HuH-7.5 (cell line): ENCODE measurements at places on chromosomes 6 and 20.

GRCh38 chr6:64815718-64816117 is 891.3 kb downstream of the EYS start:
- peak; percentile 6 for DNase-seq

DNA sequence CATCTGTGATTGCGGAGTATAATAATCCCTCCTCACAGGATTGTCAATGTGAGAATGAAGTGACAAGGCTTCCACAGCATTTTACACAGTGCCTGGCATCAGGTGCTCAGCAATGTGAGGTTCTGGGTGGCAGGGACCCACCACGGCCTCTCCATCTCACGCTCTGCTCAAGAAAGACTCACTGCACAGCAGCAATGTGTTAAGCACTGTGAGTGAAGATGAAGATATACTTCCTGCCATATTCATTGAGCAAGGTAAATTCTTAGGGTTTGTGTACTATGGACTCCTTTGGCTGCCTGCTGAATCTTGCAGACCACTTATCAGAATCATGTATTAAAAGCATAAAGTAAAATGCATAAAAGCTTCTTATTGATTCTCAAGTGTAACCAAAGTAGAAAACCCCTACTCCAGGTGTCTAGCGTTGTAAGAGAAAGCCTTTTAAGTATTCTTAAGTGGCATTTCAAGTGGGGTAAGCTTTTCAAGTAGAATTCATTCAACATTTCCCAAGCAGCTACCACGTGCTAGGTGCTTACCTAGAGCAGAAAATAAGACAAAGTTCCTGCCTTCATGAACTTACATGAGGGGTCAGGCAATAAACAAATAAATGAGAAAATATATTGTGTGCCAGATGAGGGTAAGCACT is 17.0 kb upstream of the MEP1A start:
- no peak for DNase-seq

DNA sequence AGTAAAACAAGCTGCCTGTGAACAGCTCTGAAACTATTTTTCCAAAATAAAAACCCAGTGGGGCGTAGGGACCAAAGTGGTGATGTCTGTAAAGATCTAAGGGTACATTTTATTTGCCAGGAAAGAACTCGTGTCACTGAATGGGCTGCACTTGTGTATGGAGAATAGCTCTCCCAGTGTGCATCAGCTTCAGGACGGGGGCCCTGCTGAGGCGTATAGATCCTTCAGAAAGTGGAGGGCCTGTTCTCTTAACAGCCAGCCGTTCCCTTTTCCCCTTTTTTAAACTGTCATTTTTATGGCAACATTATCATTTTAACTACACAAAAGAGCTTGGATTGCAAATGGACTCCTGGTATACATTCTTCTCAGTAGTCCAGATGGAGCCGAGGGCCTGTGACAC is 137.3 kb downstream of the TMEM242 start:
- no peak for DNase-seq

GRCh38 chr6:20661721-20662120 is 127.5 kb downstream of the CDKAL1 start:
- DNase-seq = no peak

GRCh38 chr6:144264270-144265060 is 20.7 kb upstream of the UTRN start:
- no peak for DNase-seq

- no peak for DNase-seq
These were observed 48.7 kb upstream of the CDH4 start for GRCh38 chr20:61203320-61203719.

DNA sequence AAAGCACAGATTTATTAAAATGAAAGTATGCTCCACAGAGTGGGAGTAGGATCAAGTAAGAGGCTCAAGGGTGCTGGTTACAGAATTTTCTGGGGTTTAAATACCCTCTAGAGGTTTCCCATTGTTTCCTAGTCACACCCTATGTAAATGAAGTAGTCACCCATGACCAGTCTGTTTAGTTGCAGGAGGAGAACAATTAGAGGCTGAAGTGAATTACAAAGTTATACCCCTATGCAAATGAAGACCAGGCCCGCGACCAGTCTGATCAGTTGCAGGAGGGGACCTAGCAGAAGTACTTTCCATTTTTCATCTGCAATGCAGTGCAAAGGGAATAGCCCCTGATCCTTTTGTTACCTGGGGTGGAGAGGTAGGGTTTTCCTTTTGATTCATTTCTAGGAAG is 11.8 kb upstream of the FILIP1 start:
- DNase-seq = no peak

- no peak for DNase-seq
These were observed 17.6 kb downstream of the CAPN11 start for GRCh38 chr6:44176130-44176761.

- DNase-seq = no peak
These were observed 25.7 kb downstream of the STX11 start for GRCh38 chr6:144176043-144176442.

GRCh38 chr20:44412402-44413144 is 57.1 kb downstream of the HNF4A start:
- DNase-seq = no peak

DNA sequence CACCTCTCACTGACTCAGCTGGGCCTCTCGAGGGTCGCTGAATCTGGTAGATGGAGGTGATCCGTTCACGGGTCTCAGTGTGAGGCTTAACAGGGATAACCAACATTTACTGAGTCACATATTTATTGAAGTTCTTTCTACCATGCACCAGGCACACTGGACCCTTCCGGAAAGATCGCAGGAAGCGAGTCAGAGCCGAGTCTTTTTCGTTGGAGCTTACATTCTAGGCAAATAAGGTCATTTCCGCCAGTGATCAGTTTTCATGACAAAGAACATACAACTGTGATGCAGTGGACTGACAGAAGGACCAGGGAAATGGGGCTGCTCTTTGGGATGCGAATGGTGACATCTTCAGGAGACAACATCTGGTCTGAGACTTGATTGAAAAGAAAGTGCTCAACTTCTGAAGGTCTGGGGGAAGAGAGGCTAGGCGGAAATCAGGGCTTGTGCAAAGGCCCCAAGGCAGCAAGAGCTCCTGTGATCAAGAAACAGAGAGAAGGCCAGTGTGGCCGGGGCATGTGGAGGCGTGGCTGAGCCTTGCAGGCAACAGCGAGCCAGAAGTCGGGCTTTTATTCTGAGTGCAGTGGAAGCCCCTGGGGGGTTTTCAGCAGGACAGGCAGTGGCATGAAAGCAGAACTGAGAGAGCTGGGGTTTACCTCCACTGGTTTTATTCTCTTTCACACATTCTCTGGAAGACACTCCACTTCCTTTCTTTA is 56.7 kb downstream of the APCDD1L start:
- DNase-seq = no peak

DNA sequence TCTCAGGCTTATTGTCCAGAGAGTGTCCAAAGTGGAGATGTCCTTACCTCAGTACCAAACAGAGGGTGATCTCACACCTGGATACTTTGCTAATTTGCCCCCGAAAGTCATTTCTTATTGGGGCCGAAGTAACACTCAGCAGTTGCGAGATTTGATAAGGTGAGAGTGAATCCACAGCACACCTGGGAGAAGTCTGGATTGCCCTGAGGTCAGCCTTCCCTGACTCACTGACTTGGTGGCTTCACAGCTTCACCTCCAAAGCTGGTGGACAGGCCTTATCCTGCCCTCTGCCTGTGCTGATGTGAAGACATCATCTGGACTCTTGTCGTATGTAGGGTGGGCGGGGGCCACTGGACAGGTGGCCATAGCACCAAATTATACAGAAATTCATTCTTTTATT is 101.9 kb upstream of the ARMC2 start:
- no peak for DNase-seq

DNA sequence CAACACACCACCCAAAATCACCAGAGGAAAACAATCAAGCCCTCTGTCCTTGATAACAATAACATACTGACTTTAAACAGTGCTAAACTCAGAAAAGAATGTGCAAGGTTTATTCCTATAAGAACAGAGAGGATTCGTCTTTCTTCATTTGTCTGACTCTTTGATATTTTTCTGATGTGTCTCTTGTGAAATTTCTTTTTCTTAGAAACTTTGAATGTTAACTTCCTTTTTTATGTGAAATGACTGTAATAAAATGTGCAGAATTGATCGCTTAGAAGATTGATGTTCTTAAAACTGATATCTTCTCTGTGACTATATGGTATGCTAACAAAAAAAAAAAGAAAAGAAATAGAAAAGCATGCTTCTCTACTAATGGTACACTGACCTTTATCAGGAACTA is 947.4 kb upstream of the CITED2 start:
- no peak for DNase-seq

- DNase-seq = no peak
These were observed 168.5 kb downstream of the INSM1 start for GRCh38 chr20:20536240-20536933.

DNA sequence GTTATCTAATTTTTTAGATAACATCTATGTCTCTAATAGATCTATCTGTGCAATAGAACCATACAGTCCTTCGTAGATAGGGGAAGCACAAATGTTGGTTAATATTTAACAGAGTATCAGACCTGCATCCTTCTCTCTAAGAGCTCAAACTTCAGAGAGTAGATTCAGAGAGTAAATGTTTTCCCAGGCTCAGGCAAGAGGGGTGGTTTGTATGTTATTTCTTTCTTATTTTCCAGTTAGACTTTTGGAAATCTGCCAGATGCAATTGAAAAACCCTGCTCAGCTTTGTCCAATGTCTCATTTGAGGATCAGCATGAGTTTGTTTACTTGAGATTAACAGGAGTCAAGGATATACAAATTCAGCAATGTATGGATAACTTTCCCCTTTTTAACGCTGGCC is 361.9 kb downstream of the BCKDHB start:
- DNase-seq = peak; percentile 28

GRCh38 chr20:21173485-21173884 is 47.6 kb downstream of the KIZ start:
- no peak for DNase-seq

- DNase-seq = peak; percentile 77
These were observed 572 bp downstream of the SLC2A4RG start for GRCh38 chr20:63740070-63740626.

GRCh38 chr6:139909992-139910391 is 535.5 kb upstream of the CITED2 start:
- no peak for DNase-seq

- no peak for DNase-seq
These were observed 157.2 kb downstream of the PTPRT start for GRCh38 chr20:43032459-43032858.

GRCh38 chr6:119442776-119443184 is 93.2 kb upstream of the MAN1A1 start:
- DNase-seq = no peak

DNA sequence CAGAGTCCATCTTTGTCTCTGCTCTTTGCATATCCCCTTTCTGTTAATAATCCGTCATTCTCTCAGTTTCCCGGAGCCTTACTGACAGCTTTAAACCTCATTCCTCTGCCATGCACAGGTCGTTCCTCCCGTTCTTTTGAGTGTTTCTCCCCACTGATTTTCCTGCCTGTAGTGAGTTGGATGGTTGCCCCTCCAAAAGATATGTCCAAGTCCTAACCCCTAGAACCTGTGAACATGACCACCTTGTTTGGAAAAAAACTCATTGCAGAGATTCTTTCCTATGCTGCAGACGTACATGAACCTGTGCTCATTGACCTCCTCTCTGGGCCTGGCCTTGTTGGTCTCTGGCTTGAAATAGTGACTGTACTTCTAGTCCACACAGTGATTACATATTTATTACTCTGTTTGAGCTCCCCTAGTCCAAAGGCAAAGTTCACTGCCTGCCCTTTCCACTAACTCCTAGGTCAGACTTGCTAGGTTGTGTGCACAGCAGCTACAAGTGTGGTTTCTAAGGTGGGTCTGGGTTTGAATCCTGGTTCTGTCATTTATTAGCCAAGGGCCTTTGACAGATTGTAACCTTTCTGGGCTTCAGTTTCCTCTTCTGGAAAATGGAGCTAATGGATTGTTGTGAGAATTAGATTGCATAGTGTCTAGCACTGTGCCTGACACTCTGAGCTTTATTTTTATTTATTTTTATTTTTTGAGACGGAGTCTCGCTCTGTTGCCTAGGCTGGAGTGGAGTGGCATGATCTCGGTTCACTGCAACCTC is 29.3 kb downstream of the PPARD start:
- DNase-seq = peak; percentile 35

- no peak for DNase-seq
These were observed 21.5 kb upstream of the HS3ST5 start for GRCh38 chr6:114364301-114364700.

DNA sequence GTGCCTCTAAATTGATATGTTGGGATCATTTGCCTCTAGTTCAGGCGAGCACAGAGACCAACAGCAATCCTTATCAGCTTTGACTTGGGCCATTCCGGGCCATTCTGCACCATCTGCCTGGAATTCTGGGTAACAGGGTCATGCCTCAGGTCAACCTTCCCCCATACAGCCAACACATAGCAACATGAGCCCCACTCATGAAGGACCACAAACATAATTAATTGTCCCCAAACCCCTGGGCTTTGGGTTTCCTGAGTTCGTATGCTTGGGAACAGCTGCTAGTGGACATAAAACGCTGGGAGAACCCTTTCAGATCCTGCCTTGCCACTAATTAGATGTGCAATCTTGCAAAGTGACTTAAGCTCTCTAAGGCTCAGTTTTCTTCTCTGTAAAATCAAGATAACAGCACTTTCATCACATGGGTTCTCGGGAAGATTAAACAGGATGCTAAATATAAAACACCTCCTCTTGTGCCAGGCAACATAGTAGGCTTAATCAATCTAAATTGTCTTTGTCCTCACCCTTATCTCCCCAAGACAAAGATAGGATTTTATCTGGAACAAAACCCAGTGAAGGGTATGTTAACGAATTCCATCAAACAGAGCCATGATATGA is 426.5 kb downstream of the CD83 start:
- DNase-seq = no peak

GRCh38 chr6:140623498-140623897 is 1249.0 kb upstream of the CITED2 start:
- no peak for DNase-seq

GRCh38 chr6:164130151-164130550 is 715.6 kb downstream of the QKI start:
- DNase-seq = no peak

DNA sequence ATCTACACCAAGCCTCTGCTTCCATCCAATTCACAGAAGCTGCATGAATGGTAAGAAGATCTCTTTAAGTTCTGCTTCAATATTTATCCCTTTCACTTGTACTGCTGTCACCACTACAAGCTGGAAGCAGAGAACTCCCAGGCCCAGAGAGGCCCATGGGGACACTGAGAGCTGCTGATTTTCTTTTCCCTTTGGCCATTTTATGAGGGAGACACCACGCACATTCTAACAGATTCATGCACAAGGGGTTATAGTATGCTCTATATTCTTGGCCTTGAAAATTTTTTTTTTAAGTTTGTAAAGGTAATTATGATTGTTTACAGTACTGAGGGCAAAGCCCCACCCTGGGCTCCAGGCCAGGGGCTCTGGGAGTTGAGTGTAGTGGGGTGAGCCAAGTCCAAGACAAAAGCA is 88.4 kb downstream of the MYB start:
- DNase-seq = no peak

GRCh38 chr6:37155394-37156312 is 14.3 kb upstream of the PIM1 start:
- DNase-seq = no peak

DNA sequence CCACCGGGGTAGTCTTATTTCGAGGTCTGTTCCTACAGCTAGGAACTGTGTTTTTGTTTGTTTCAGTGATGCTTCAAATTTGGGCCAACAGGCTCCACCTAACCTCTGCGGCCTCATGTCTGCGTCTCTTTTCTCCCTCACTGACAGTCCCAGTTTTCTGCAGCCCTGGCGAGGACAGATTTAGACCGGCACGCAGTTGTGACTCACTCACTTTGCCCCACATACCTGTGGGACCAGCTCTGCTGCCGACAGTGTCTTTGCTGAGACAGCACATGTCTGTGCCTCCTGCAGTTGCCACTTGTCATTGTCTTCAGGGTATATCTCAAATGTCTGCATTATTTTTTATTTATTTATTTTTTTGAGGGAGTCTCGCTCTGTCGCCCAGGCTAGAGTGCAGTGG is 29.2 kb downstream of the OSBPL2 start:
- DNase-seq = peak; percentile 51
